Skeletal muscle cell (primary cell): ENCODE measurements at places on chromosomes 1 and 21.

DNA sequence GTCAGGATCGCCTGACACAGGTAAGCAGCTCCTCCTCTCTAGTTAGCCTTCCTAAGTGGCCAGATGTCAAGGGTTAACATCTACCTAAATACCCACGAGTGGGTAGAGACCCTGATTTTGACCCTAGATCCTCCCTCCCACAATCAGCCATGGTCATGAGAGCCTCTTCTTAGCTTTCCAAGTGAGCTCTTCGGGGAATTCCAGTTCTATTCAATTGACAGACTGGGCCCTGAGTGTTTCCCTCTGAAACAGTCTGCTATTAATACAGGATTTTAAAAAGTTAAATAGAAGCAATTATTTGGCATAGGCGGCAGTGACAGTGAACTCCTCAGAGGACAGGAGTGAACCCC, 28.1 kb downstream of the C2CD2 start:
- DNase-seq: no peak

DNA sequence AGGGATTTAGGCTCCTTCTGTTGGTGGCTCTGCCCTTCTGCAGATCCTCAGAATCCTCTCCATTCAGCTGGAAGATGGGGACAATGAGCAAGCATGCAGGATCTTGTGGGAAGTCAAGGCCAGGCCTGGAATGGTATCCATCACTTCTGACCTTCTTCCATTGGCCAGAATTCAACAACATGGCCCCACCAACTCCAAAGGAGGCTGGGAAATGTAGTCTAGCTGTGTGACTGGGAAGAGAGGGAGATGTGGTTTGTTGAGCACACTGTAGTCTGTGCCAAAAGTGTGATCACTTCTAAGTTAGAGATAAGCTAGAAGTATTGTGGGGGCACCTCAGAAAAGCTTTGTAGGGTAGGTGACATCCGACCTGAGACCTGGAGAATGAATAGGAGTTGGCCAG, 60.4 kb upstream of the WNT4 start:
- no peak for DNase-seq

DNA sequence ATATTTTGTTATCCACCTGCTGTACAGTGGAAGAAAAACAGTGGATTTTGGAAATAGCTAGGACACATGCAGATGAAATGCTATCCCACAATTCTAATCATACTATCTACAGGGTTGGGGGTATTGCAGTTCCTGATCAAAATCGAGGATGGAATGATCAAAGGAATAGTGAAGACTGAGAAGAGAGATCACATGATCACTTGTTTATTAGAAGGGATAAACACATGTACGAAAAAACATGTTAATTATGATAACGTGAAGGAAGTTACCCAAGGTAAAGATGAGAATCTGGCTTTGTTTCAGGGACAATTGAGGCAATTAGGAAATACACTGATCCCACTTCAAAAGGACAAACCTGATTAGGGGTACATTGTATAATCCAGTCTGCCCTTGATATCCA, 8.8 kb upstream of the NENF start:
- DNase-seq: no peak

- no peak for DNase-seq
Measured at GRCh38 chr1:201455098-201455497, 13.9 kb downstream of the PHLDA3 start.

GRCh38 chr1:97145321-97145956, 423.9 kb downstream of the PTBP2 start:
- peak; percentile 37 for DNase-seq

- DNase-seq: no peak
Measured at GRCh38 chr1:223257856-223258550, 106.0 kb downstream of the SUSD4 start.

GRCh38 chr1:174550296-174550695, 102.5 kb downstream of the GPR52 start:
- no peak for DNase-seq

GRCh38 chr1:227434808-227435444, 116.6 kb upstream of the CDC42BPA start:
- no peak for DNase-seq

- DNase-seq: no peak
Measured at GRCh38 chr1:37931102-37931360, 15.8 kb downstream of the INPP5B start.
